Mesothelial cell of epicardium (in vitro differentiated cells): ENCODE measurements at places on chromosomes 7 and 10. TPM values are rescaled to one million over a fixed set of nuclear protein-coding genes. Genes with fewer than 3 reads are reported as not detected.

DNA sequence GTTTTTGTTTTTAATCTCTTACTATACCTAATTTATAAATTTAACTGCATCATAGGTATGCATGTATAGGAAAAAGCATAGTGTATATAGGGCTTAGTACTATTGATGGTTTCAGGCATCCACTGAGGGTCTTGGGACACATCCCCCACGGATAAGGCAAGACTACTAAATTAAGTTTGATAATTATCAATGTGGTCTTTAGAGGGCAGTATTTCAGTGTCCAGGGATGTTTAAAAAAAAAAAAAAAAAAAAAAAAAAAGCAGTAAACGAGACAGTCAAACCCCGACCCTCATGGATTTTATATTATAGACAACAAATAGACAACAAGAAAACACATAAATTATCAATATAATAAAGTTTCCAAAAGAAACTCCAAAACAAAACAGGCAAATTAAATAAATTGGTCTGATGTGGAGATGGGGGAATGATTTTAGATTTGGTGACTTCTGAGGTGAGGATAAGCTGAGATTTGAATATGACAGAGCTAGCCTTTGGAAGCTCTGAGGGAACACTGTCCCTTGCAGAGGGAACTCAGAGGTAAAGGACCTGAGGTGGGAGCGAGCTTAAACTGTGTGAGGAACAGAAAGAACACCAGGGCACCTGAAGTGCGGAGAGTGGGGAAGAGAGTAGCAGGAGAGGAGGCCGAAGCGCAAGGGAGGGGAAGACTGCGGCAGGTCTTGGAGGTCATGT, 14.8 kb downstream of the ACSM6 start:
- H3K4me3 ChIP-seq = no peak overlapping the region
- H3K36me3 ChIP-seq = peaks cover 11% of the 10 kb centered on the region
- no peak for DNase-seq
- no peak overlapping the region for H3K27ac ChIP-seq
- no peaks in the 10 kb centered on the region for H3K27me3 ChIP-seq

DNA sequence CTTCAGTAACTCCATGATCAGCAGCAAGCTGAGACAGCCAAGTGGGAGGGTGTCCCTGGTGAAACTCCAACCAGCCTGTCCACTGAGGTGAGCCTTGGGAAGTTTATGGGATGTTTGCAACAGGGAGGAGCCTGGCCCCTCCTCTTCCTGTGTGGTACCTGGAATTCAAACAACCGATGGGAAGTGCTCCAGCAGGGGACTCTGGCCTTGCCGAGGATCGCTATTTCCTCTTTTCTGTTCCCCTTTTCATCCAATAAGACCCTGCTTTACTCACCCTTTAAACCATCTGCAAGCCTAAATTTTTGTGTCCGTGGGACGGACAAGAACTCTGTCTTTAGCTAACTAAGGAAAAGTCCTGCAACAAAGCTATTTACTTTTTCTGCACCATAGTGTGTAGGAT, 491.1 kb upstream of the ZMIZ1 start:
- DNase-seq = no peak
- no peaks in the 10 kb centered on the region for H3K36me3 ChIP-seq
- H3K4me3 ChIP-seq = no peak overlapping the region
- no peak overlapping the region for H3K27ac ChIP-seq
- peaks cover 25% of the 10 kb centered on the region for H3K4me1 ChIP-seq

DNA sequence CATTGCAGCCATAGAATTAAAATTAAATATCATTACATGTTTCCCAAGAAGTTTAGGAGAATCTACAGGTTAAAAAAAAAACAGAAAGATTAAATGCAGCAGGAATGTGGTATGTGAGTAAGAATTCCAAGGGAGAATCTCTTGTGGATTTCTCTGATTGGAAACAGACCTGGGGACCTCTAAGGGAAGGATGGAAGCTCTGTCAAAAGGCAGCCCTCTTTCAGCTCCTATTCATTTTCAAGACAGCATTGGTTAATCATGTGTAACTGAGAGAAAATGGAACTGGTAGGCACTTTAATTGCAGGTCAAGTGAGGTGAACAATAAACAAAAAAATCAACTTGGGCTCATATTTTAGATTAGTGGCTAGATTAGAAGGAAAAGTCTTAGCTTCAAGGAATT, 81.4 kb upstream of the MTPN start:
- H3K36me3 ChIP-seq = peaks cover 2% of the 10 kb centered on the region
- H3K27ac ChIP-seq = peak overlapping the region; percentile 62
- no peaks in the 10 kb centered on the region for H3K27me3 ChIP-seq
- H3K4me3 ChIP-seq = no peak overlapping the region
- DNase-seq = no peak
- peaks cover 52% of the 10 kb centered on the region for H3K4me1 ChIP-seq

XRCC2 gene
- total RNA-seq = 6.7 to 7.3 TPM (median 7.0 TPM) in 3 replicates

RASSF4 gene
- 15.4 to 16.6 TPM (median 16.3 TPM) in 3 replicates for total RNA-seq

- DNase-seq = no peak
- no peaks in the 10 kb centered on the region for H3K4me1 ChIP-seq
- H3K27ac ChIP-seq = no peak overlapping the region
- H3K4me3 ChIP-seq = no peak overlapping the region
- H3K27me3 ChIP-seq = no peaks in the 10 kb centered on the region
- H3K36me3 ChIP-seq = peaks cover 6% of the 10 kb centered on the region
Observed at GRCh38 chr10:37765216-37765615, 92.2 kb downstream of the ZNF248 start.

- H3K4me1 ChIP-seq = peaks cover 68% of the 10 kb centered on the region
- peaks cover 10% of the 10 kb centered on the region for H3K36me3 ChIP-seq
- no peaks in the 10 kb centered on the region for H3K27me3 ChIP-seq
Observed at GRCh38 chr7:27095050-27095896, 527 bp downstream of the HOXA1 start.

GSTO1 gene
- total RNA-seq = 62.8 to 65.5 TPM (median 65.2 TPM) in 3 replicates

MTERF1 gene
- total RNA-seq = 14.7 to 19.3 TPM (median 15.2 TPM) in 3 replicates

LRRC61 gene
- total RNA-seq = 3.3 to 4.0 TPM (median 3.4 TPM) in 3 replicates

DNA sequence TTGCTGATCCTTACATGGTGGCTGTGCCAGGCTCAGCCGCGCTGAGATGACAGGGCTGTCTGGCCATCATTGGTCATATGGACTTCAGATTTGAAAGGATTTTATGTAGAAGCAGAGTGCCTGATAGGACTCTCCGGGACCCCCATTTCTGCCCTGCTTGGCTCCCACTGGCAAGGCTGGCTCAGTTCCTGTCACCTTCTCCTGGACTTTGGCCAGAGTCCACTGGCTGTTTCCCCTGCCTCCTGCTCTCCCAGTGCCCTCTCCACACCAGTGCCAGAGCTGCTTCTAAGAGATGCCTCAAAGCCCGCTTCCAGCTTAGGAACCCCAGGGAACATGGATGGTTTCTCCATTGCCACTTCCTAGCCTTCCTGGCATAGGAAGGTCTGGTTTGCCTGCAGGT, 5.1 kb upstream of the SH2D4B start:
- no peaks in the 10 kb centered on the region for H3K27me3 ChIP-seq
- H3K4me1 ChIP-seq = peaks cover 12% of the 10 kb centered on the region
- DNase-seq = no peak
- H3K27ac ChIP-seq = no peak overlapping the region

DNA sequence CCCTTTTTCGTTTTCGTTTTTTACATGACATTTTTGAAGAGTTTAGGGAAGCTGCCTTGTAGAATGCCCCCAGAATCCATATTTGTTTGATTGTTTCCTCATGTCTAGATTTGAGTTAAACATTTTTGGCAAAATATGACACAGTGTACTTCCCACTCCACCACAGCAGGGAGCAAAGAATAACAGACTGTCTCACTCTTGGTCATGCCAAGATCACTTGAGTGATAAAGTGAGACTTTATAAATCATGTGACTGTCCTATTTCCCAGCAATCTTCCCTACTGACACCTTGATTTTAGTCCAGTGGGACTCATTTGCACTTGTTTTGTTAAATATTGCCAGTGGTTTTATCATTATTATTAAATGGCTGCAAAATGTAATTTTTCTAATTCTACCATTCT, 44.4 kb upstream of the USP6NL start:
- H3K4me3 ChIP-seq = no peak overlapping the region
- no peak overlapping the region for H3K27ac ChIP-seq
- H3K4me1 ChIP-seq = peaks cover 6% of the 10 kb centered on the region

CXCL12 gene
- total RNA-seq = 42.4 to 48.4 TPM (median 45.8 TPM) in 3 replicates

DIP2C gene
- total RNA-seq = 30.3 to 30.8 TPM (median 30.6 TPM) in 3 replicates

DNA sequence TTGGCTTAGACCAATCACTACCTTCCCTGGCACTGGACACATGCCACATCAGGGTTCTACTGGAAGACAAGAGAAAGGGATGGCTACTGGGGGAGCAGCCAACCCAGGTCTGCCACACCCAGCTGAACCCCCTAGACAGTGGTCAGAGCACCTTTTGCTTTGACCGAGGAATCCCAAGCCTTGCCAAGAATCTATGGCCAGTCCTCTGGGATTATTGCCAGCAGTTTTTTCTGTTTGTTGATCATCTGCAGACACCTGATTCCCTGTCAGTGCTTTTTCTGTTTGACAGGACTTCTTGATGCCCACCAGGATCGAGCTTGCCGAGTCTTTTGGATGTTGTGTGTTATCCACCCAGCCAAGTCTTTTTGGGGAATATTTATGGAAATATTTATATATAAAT, 476.2 kb upstream of the GALNT17 start:
- no peak for DNase-seq
- no peaks in the 10 kb centered on the region for H3K27me3 ChIP-seq
- H3K4me3 ChIP-seq = no peak overlapping the region

DNA sequence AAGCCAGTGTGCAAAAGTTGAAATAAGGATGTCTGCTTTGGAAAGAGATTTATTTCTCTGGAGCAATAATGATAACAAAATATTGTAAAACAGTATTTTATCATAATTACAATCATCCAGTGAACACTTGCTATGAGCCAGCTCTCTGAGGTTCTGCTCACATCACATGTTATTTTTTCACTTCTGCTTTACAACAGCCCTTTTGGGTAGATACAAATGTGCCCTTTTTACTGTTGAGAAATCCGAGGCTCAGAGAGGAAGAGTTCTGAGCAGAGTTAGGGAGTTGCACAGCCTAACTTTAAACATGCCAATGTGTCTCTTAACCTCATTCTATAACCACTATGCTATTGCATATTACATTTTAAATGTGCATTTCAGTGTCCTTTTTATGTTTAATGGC, 232.6 kb upstream of the CDC14C start:
- H3K36me3 ChIP-seq = no peaks in the 10 kb centered on the region
- no peak overlapping the region for H3K27ac ChIP-seq
- peaks cover 6% of the 10 kb centered on the region for H3K4me1 ChIP-seq
- H3K27me3 ChIP-seq = peaks cover 6% of the 10 kb centered on the region
- DNase-seq = no peak

ABCA13 gene
- total RNA-seq = 0.24 to 0.29 TPM (median 0.25 TPM) in 3 replicates

DNA sequence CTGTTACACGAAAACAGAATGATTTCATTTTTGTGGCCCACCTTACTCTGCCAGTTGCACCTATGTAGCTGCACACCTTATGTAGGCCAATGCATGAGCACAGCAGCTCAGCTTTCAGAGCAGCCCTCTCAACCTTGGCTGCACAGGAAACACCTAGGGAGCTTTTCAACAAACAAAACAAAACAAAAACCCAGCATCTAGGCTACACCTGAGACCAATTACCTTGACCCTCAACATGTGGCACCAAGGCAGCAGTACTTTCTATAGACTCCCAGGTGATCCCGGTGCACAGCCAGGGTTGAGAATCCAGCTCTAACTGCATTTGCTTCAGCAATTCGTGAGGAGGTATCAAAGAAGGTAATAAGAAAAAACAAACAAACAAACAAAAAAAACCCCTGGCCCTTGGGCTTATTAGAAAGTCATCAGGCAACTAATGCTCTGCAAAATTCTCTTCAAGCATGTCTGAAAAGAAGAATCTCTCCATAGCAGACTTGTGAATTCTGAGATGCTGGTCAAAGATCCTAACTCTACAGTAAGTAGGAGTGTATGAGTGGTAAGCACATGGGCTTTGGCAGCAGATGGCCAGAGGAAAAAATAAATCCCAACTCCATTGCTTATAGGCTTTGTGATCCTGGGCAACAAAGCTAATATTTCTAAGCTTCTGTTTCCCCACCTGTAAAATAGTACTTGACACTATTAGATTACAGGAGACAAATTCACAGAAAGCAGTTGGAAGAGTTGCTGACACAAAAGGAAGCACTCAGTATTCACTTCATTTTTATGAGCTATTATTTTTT, 113.4 kb upstream of the NOBOX start:
- peaks cover 14% of the 10 kb centered on the region for H3K4me1 ChIP-seq
- H3K27me3 ChIP-seq = peaks cover 12% of the 10 kb centered on the region
- H3K36me3 ChIP-seq = no peaks in the 10 kb centered on the region
- DNase-seq = no peak

DNA sequence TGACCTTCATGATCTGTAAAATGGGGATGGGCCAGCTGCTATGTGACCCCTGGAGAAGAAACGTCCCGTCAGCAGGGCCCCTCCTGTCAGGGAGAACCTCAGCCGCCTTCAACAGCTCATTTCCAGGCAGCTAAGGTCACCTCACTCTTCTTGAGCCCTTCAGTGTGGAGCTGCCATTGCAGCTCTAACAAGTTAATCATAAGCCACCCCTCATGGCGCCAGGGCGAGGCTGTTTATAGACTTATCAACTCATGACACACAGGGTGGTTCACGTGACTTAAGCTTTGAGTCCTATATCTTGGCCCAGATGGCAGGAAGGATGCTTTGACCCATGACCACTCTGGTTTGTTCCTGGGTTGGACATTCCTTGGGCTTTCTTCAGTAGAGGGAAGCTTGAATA, 315.1 kb downstream of the TNS3 start:
- H3K36me3 ChIP-seq = peaks cover 11% of the 10 kb centered on the region
- H3K27me3 ChIP-seq = no peaks in the 10 kb centered on the region
- H3K4me1 ChIP-seq = peaks cover 4% of the 10 kb centered on the region

HOXA1 gene
- total RNA-seq = 13.7 to 14.6 TPM (median 14.0 TPM) in 3 replicates

- H3K4me3 ChIP-seq = no peak overlapping the region
- H3K4me1 ChIP-seq = peaks cover 30% of the 10 kb centered on the region
- H3K27ac ChIP-seq = peak overlapping the region; percentile 11
- H3K36me3 ChIP-seq = no peaks in the 10 kb centered on the region
Observed at GRCh38 chr10:67487199-67487598, 208.8 kb downstream of the CTNNA3 start.

- no peaks in the 10 kb centered on the region for H3K27me3 ChIP-seq
- H3K4me1 ChIP-seq = peaks cover 7% of the 10 kb centered on the region
- H3K4me3 ChIP-seq = no peak overlapping the region
- no peak overlapping the region for H3K27ac ChIP-seq
- DNase-seq = no peak
- H3K36me3 ChIP-seq = no peaks in the 10 kb centered on the region
Observed at GRCh38 chr10:16304311-16304710, 132.5 kb upstream of the PTER start.

HYAL4 gene
- total RNA-seq = not detected in 3 replicates
